GM13977 (cell line): ENCODE measurements at places on chromosomes 11 and 22.

DNA sequence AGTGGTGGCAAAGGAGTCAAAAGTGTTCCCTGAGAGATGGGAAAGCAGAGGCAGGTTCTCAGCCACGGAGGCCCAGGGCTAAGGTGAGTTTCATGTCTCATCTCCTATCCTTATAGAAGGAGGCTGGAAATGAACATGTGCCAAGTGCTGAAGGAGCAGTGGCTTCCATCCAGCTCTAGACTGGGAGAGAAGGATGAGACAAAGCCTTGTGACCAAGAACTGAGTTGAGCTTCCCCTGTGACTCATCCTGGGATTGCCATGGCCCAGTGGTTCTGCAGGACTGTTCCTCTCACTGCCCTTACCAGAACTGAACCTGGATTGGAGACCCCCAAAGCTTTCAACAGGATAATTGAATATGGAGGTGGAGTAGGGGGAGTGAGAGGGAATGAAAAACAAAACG is 16.7 kb upstream of the OR9Q1 start:
- no peak for DNase-seq

GRCh38 chr11:66910669-66911068 is 47.5 kb downstream of the PC start:
- DNase-seq: no peak

DNA sequence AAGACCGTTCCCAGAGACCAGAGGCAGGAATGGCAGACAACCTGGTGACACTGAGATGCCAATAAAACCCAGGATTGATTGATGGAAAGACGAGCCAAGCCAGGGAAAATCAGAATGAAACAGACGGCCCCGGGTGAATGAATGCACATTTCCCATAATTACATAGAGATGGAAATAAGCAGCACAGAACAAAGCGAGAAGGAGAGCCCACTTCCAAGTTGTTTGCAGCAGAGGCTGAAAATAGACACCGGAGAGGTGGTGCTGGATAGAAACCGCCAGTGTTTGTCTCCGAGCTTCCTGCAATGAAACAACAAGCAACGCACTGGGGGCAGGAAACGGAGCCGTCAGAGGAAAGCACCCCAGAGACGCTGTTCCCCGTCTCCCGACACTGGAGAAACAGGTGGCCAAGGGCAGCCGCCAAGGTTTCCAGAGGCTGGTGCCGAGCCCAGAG is 406.8 kb downstream of the SHANK2 start:
- no peak for DNase-seq

DNA sequence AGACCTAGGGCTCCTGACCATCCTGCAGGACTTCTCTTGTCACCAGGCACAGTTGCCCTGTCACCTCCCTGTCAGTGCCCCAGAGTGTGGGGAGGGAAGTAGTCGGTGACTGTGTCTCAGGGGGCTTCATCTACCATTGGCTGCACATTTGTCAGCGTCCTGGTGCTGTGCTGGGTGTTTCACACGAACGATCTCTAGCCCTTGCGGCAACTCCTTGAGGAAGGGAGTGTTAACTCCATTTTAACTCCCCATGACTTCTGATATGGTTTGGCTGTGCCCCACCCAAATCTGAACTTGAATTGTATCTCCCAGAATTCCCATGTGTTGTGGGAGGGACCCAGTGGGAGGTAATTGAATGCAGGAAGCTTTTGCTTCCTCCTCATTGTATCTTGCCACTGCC is 7.1 kb downstream of the TSKU start:
- no peak for DNase-seq

GRCh38 chr11:134025082-134025429 is 43.8 kb upstream of the JAM3 start:
- no peak for DNase-seq

DNA sequence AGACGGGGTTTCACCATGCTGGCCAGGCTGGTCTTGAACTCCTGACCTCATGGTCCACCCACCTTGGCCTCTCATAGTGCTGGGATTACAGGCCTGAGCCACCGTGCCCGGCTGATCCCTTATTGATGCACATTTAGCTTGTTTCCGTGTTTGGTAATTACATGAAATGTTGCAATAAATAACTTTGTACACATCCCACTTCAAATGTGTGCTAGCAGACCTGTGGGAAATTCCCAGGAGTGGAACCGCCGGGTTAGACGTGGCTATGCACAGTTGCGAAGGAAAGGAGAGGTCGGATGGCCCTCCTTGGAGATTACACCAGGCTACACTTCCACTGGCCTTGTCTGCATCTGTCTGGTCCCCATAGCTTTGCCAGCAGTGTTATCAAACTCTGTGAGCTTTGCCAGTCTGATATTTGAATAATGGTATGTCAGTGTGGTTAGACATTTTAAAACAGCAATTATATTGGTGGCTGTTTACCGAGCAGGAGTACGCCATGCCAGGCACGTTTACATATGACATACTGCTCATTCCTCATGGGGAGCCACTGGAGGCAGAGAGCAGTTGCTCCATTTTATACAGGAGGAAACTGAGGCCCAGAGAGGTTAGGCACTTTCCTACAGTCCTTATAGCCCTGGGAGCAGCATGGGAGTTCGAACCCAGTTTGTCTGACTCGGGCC is 27.2 kb upstream of the SYT7 start:
- no peak for DNase-seq

- no peak for DNase-seq
These were observed 25.1 kb downstream of the RGL4 start for GRCh38 chr22:23715806-23716375.

DNA sequence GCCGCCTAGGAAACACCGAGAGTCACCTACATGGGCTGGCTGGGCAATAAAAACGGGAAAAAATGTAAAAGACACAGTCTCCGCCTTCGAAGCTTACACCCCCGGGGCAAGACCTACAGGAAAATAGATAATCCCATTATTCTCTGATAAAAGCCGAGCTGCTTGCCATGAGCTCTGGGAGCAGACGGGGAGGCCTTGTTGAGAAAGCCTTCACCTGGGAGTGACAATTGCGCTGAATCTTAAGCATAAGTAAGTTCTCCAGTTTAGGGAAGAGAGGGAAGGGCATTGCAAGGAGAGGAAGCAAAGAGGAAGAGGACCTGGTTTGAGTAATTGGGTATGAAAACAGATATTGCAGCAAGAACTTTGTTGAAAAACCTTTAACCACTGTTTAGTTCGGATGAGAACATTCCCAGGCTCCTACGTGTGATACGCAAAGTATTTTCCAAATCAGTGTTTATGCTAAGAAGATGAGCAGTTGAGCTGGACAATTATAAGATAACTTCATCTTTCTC is 813 bp upstream of the BTBD10 start:
- DNase-seq: no peak

- DNase-seq: no peak
These were observed 70.6 kb downstream of the ZBTB16 start for GRCh38 chr11:114130115-114130576.

DNA sequence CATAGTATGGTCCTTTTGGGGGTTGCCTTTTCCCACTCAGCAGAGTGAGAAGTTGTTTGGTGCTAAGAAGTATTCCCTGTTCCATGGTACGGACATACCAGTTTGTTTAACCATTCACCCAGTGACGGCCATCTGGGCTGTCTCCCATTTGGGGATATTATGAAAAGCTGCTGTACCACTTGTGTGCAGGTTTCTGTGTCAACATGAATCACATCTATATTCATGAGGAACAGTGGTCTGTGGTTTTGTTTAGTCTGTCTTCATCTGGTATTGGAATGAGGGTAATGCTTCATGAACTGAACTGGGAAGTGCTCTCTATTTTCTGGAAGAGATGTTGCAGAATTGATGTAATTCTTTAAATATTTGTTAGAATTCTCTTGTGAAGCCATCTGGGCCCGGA is 89.5 kb downstream of the TRMU start:
- no peak for DNase-seq

GRCh38 chr11:69305885-69306540 is 12.1 kb downstream of the MYEOV start:
- DNase-seq: no peak

DNA sequence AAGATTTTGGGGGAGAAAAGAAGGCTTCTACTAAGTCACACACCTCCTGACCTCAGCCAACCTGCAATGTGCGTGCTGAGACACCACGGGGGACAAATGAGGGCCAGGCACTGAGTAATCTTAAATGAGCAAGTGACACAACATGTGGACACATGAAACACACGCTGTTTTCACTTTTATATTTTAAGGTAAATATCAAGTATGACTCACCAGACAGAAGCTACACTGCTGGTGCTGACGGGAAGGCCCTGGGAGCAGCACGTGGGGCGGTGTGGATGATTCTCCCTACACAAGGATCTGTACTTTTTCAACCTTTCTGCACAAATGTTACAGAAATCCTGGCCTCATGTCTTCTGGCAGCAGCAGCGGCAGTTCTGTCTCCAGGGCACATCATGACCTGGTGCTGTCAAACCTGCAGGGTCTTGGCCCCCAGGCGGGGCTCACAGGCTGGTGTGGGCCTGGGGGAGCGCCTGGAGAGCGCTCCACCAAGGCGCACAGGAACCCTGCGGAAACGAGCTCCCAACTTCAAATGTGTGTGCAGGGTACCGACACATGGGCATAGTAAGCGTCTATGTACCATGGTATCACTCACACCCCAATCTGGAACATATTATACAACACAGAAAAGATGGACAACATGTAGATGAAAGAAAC is 61.7 kb downstream of the DGCR2 start:
- no peak for DNase-seq

- DNase-seq: peak; percentile 14
These were observed 10.2 kb downstream of the SMTN start for GRCh38 chr22:31091106-31091975.

GRCh38 chr11:112113539-112114457 is 27.1 kb downstream of the SDHD start:
- peak; percentile 46 for DNase-seq

DNA sequence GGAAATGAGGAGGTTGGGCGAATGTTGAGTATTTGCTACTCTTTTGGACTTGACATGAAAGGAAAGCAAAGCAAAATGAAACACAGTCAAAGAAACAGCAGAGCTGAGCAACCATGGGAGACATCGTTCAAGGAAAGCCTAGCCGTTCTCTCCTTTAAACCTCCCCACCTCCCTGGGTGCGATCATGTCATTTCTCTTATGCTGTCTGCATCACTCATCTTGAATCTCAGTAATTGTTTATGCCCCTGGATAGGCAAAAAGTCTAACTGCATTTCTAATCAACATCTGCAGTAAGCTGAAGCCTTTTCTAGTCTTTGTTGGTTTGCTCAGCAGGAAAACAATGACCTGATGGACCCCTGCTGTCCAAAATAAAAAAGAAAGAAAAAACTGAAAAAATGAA is 107.0 kb downstream of the MSANTD4 start:
- DNase-seq: no peak

- DNase-seq: no peak
These were observed 55.4 kb upstream of the BID start for GRCh38 chr22:17829695-17830042.

DNA sequence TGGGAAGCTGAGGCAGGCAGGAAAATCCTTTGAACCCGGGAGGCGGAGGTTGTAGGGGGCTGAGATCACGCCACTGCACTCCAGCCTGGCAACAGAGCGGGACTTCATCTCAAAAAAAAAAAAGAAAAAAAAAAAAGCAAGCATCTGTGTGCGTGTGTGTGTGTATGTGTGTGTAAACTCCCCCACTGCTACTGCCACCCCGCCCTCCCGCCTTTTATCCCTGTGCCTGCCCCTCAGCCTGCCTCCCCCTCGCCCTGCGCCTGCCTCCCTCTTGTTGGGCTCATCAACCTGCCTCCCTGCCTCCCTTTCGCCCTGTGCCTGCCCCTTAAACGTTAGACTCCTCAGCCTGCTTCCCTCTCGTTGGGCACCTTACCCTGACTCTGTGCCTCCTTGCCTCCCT is 18.0 kb downstream of the TMEM258 start:
- no peak for DNase-seq

- DNase-seq: no peak
These were observed 550.3 kb downstream of the FAM181B start for GRCh38 chr11:82183346-82183745.

- no peak for DNase-seq
These were observed 3.3 kb upstream of the CRACR2B start for GRCh38 chr11:824292-824880.

DNA sequence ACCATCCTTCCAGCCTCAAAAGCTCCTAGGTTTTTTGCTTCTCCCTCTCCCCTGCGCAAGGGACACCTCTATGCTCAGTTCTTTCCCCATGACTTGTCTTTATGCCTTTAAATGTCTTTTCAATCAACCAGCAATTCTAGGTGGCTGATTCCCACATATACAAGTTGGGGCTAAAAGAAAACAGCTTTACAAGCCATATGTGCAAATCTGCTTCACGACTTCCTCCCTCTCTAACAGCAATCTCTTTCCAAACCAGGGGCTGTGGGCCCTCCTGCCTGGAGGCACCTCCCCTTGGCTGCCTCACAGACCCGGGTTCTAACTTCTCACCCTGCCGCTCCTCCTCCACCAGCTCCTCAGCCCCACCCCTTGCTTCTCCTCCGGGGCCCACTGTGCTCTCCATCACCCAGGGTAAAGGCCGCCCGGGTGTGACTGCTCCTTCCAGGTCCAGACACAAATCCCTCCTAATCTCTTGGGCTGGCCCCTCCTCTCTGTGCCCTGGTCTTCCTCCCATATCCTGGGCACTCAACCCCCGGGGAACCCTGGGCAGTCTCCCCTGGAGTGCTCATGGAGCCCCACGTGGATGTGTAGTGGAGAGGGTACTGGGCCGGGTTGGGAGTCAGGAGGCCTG is 14.1 kb downstream of the TMPRSS13 start:
- DNase-seq: no peak

DNA sequence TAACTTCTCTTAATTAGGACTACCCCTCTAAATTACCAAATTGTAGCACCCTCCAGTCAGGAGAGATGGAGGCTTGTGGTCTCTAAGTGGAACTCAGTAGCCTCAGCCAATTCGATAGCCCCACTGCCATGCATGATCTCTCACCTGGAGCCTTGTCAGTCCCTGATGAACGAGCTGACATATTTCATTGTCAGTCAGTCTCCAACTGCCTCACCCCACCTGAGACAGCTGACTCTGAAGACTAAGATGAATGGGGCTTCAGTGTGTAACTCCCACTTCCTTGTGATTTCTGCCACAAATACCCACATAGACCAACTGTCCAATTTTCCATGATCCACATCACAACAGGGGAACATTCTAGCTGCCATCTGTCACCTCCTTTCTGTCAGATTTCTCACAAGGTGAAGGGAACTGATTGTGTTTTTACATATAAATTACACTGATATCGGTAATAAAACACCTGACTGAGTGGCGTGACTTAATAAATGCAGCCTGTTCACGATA is 206.5 kb downstream of the FAM181B start:
- DNase-seq: no peak

DNA sequence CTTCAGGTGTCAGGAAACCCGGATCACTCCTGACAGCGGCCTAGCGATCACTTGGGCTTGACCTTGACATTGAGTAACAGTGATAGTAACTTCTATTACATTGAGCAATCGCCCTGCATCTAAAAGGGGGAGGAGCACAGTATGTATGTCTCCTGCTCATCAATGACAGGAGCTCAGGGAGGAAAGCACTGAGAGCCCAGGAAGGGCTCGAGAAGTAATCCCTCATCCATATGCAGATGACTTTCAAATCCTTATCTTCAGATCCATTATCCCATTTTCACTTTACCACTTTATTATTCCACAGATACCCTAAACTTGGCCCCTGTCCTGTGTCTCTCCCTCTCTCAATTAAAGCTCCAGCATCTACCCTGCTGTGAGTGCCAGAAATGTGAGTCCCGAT is 47.8 kb downstream of the ABTB2 start:
- no peak for DNase-seq
